ENCODE measurements at places on chromosomes 2 and 18.

GRCh38 chr2:212894026-212894425 is 257.4 kb downstream of the IKZF2 start:
- DNase-seq, result no peak

GRCh38 chr18:32366586-32367538 is 103.8 kb downstream of the GAREM1 start:
- DNase-seq, result no peak

- DNase-seq, result no peak
Measured at GRCh38 chr2:230209422-230210051, 10.2 kb downstream of the SP110 start.

- DNase-seq, result no peak
Measured at GRCh38 chr2:171210864-171211431, 50.3 kb upstream of the TLK1 start.

- no peak for DNase-seq
Measured at GRCh38 chr18:44582456-44582855, 98.2 kb upstream of the SETBP1 start.

- DNase-seq, result no peak
Measured at GRCh38 chr2:210954386-210954907, 398.0 kb downstream of the CPS1 start.

DNA sequence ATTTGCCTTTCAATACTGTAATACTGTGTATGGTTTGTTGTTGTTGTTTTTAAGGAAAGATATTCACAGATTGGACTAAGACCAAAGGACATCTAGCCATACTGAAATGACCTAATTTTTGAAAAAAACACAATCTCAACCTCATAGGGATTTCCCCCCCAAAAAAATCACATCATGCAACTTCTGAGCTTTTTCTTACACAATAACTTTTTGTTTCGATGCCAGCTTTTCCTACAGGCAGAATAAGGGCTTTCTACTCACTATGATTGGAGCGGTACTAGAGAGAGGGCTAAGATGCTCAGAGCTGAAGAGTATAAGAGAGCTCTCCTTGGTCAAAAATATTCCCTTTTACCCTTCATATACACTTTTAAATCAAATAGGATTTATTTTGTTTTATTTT is 32.4 kb upstream of the SLC3A1 start:
- DNase-seq, result no peak
